ENCODE measurements at places on chromosomes 7 and 10. TPM values are rescaled to one million over a fixed set of nuclear protein-coding genes. Genes with fewer than 3 reads are reported as not detected.

GRCh38 chr7:115297656-115298055, 375.8 kb downstream of the MDFIC start:
- no peaks in the 10 kb centered on the region for H3K4me1 ChIP-seq
- H3K4me3 ChIP-seq: no peak overlapping the region
- H3K27me3 ChIP-seq: no peaks in the 10 kb centered on the region

The PLA2G12B gene
- not detected for total RNA-seq

DNA sequence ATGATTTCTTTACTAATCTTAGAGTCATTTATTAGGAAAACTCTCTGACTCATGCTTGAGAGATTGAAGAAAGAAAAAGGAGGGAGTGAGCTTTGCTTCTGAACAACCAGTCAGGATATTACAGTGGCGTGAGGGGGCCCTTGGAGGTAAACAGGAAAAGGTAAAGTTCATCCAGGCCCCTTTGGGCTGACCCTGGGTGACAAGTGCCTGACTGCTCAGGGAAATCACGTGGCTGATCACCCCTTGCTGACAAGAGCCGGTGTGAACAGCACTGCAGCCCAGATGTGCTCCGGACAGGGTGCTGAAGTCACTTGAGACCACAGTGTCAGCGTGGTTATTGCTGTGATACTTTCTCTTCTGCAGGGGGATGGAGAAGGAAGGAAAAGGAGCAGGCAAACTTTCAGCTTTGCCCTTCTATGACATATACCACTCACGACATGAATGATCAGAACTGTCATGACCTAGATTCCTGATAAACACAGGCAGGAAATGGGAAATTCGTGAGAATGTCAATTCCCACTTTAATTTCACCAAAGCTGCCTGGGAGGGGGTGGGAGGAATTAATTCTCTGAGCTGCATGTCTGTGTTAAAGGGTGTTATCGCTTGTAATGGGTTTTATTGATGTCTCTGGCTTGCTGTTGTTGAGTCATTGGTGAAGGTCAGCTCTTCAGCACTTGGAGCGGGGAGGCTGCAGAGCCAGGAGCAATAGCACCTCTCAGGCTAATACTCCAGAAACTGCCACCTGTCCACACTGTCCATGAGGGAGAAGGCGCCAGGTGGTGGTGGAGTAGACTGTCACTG, 139.8 kb upstream of the AOAH start:
- no peak overlapping the region for H3K27ac ChIP-seq
- no peaks in the 10 kb centered on the region for H3K4me1 ChIP-seq
- no peak for DNase-seq
- H3K27me3 ChIP-seq: no peaks in the 10 kb centered on the region
- H3K4me3 ChIP-seq: no peak overlapping the region

DNA sequence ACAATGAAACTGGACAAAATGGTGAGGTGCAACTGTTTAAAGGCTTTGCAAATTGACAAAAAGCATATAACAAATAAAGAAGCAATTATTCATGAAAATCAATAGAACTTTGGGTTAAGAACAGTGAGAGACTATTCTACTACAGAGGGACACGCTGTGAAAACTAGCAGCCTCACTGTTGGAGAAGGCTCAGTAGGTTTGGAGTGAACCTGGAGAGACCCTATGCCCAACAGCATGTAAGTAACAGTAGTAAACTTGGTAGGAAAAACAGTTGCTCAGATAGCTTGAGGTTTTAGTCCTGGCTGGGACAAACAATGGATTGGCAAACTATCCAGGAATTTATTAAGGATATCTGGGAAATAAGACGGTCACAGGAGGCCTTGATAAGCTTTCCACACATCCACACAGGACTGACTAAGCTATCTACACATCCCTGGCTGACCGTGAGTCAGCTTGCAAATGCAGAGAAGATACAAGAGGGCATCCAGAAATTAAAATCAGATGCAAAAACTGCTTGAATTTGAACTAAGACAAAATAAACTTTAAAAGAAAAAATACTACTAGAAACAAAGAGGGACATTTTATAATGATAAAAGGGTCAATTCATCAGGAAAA, 15.9 kb downstream of the FAM149B1 start:
- H3K27me3 ChIP-seq: no peaks in the 10 kb centered on the region
- H3K27ac ChIP-seq: no peak overlapping the region
- no peaks in the 10 kb centered on the region for H3K4me1 ChIP-seq
- no peak overlapping the region for H3K4me3 ChIP-seq

GRCh38 chr10:118592675-118593330, 2.6 kb downstream of the PRLHR start:
- H3K4me3 ChIP-seq: no peak overlapping the region
- H3K4me1 ChIP-seq: no peaks in the 10 kb centered on the region
- no peak overlapping the region for H3K27ac ChIP-seq
- no peaks in the 10 kb centered on the region for H3K36me3 ChIP-seq
- H3K27me3 ChIP-seq: no peaks in the 10 kb centered on the region

The SLC16A9 gene
- total RNA-seq: 4.0 TPM

The GATA3 gene
- 0.31 TPM for total RNA-seq

The HOXA9 gene
- 0.25 TPM for total RNA-seq

DNA sequence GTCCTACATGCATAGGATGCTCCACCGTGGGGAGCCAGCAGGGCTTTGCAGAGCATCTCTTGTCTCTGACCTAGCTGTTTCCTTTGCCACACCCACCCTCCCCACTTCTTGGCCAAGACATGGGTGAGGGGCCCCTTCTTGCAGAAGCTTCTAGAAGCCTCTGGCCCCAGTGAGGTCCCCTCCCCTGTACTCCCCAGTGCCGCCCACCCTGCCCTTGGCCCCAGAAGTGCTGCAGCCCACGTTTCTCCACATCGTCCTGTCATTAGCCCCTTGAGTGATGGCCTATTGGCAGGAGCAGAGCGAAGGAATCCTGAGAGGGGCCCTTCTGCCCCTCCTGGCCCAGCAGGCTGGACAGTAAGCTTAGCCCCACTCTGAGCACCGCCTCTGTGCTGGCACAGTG, 43.7 kb downstream of the ALOX5 start:
- no peak overlapping the region for H3K27ac ChIP-seq
- H3K4me1 ChIP-seq: peaks cover 8% of the 10 kb centered on the region
- no peaks in the 10 kb centered on the region for H3K36me3 ChIP-seq
- H3K27me3 ChIP-seq: no peaks in the 10 kb centered on the region

DNA sequence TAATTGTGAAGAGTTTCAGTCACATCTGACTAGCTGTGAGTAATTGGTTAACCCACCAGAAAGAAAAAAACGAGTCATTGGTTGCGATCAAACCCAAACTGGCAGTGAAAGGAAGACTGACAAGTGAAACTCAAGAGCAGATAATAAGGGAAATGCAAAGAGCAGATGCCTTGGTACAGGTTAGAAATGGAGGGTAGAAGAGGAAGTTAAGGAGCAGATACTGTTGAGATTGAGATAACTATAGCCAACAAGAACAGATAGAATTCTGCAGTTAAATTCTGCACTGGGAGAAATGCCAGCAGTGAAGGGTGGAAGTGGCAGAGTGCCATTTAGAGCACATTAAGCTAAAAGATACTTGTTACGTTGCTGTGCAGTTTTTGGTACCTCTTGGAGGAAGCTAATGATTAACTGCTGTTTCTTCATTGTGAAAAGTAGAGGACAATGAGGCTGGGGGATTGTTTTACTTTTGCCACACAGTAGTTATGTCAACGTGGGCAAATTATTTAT, 65.8 kb downstream of the CDK13 start:
- no peaks in the 10 kb centered on the region for H3K27me3 ChIP-seq
- DNase-seq: peak; percentile 49
- H3K27ac ChIP-seq: no peak overlapping the region
- no peaks in the 10 kb centered on the region for H3K4me1 ChIP-seq
- no peaks in the 10 kb centered on the region for H3K36me3 ChIP-seq

The CPVL gene
- total RNA-seq: 26.6 TPM

GRCh38 chr7:141287936-141288335, 214.1 kb downstream of the TMEM178B start:
- no peak for DNase-seq
- no peaks in the 10 kb centered on the region for H3K36me3 ChIP-seq
- H3K4me3 ChIP-seq: no peak overlapping the region
- no peak overlapping the region for H3K27ac ChIP-seq
- no peaks in the 10 kb centered on the region for H3K4me1 ChIP-seq
- H3K27me3 ChIP-seq: no peaks in the 10 kb centered on the region

DNA sequence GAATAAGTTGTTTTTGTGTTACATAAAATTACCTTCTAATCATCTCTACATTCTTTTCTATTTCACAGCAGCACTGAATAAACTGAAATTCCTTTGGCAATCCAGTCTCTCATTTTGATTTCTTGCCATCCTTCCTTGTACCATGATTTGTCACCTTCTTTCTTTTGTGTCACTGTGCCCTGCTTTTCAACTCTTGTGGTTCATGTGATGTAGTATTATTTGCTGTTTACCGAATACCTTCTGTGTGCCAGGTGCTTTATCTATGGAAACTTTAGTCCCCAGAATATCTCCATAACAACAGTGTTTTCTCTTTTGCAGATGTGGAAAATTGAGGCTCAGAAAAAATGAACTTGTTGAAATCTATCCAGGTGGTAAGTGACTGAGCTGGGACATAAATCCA, 220.3 kb downstream of the STK31 start:
- H3K4me1 ChIP-seq: no peaks in the 10 kb centered on the region
- no peaks in the 10 kb centered on the region for H3K36me3 ChIP-seq
- no peak overlapping the region for H3K27ac ChIP-seq
- no peak for DNase-seq

The PON1 gene
- 0.12 TPM for total RNA-seq

- no peak overlapping the region for H3K4me3 ChIP-seq
- no peak for DNase-seq
- H3K27me3 ChIP-seq: no peaks in the 10 kb centered on the region
- no peak overlapping the region for H3K27ac ChIP-seq
- peaks cover 4% of the 10 kb centered on the region for H3K4me1 ChIP-seq
These were observed 97.9 kb upstream of the PTN start for GRCh38 chr7:137441451-137441850.

DNA sequence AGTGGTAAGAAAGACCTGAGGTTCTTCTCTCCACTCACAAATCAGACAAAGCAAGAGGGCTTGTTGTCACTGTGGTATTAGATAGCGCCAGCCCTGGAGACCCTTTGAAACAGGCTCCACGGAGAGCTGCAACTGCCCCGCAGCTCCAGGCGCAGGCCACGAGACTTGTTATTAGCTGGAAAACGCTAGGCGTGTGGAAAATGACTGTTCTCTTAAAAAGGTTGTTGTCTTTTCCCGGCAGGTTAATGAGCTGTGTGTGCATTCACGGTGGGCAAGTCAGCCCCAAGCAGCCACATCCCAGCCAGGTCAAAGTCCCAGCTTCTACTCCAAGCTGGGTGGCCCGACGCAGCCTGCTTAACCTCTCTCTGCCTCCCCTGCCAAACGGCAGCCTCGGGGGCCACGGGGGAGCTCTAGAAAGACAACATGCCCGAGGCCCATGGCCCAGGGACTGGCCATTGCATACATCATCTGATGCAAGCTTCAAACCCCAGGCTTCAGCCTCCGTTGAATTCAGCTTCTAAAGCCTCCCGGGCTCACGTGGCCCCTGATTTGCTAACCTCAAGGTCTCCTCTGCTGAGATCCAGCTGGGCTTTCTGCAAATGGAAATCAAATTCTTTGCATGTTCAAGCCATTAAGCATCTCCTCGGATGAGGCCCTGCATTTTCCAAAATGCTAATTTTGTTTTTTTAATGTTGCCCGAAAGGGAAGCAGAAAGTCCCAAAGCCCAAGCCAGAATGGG, 61.3 kb upstream of the DNAAF5 start:
- H3K36me3 ChIP-seq: no peaks in the 10 kb centered on the region
- peaks cover 37% of the 10 kb centered on the region for H3K4me1 ChIP-seq
- peak overlapping the region; percentile 65 for H3K27ac ChIP-seq
- peak; percentile 82 for DNase-seq

The CRYGN gene
- 0.62 TPM for total RNA-seq

The SLC18A3 gene
- total RNA-seq: not detected

GRCh38 chr7:151761957-151762356, 115.0 kb downstream of the PRKAG2 start:
- H3K27ac ChIP-seq: no peak overlapping the region
- H3K4me3 ChIP-seq: no peak overlapping the region
- no peaks in the 10 kb centered on the region for H3K27me3 ChIP-seq
- DNase-seq: no peak

The ATOH7 gene
- 0.63 TPM for total RNA-seq

All from testis (tissue), 5 donors.